ENCODE measurements at places on chromosomes 6 and 20.
A peak's percentile ranks its signal among the peaks of the same experiment; 100 is the strongest.

GRCh38 chr6:158923805-158924498 is 76.0 kb downstream of the RSPH3 start:
- peak; percentile 72 for DNase-seq

- no peak for DNase-seq
Measured at GRCh38 chr20:40766790-40767614, 78.0 kb upstream of the MAFB start.

- no peak for DNase-seq
Measured at GRCh38 chr6:2861060-2861821, 19.6 kb upstream of the SERPINB1 start.

DNA sequence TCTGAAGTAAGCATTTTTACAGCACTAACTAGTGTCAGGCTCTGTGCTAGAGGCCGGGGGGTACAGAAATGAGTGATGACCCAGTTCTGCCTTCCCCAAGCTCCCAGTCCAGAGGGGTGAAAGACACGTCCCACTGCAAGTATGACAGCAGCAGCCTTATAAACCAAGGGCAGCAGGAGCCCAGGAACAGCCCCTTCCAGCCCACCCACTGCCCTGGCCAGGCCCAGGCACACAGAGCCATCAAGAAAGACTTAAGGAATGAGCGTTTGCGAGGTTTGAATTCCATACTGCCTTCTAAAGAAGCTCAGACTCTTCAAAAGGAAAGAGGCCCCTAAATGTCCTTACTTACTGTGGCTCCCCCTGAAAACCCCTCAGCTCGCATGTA is 10.0 kb downstream of the TRERF1 start:
- DNase-seq: no peak

- DNase-seq: no peak
Measured at GRCh38 chr6:40247516-40248115, 313.4 kb upstream of the MOCS1 start.

- no peak for DNase-seq
Measured at GRCh38 chr6:36609582-36609981, 15.4 kb downstream of the SRSF3 start.
